ENCODE measurements at places on chromosomes 16 and 17.
A peak's percentile ranks its signal among the peaks of the same experiment; 100 is the strongest.

GRCh38 chr17:33653399-33653788 lies 360.3 kb upstream of the ASIC2 start:
- no peak for DNase-seq

DNA sequence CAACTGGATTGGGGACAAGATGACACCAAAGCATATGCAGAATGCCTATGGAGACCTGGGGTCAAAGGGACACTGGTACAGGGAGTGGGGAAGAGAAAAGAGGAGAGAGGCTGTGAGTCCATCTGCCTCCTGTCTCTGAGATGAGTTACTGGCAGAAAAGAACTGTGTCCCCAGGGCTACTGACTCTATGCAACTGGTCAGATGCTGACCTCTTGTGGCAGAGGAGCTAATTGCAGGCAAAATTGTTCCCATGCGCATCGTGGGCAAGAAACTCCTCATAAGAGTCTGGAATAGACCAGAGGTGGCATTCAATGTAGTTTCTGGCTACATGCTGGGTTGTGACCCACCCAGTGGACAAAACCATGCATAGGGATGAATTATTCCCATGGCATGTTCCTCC lies 26.1 kb upstream of the MLKL start:
- DNase-seq: no peak

- DNase-seq: no peak
These were observed 85.1 kb downstream of the SLC39A11 start for GRCh38 chr17:73007407-73007806.

DNA sequence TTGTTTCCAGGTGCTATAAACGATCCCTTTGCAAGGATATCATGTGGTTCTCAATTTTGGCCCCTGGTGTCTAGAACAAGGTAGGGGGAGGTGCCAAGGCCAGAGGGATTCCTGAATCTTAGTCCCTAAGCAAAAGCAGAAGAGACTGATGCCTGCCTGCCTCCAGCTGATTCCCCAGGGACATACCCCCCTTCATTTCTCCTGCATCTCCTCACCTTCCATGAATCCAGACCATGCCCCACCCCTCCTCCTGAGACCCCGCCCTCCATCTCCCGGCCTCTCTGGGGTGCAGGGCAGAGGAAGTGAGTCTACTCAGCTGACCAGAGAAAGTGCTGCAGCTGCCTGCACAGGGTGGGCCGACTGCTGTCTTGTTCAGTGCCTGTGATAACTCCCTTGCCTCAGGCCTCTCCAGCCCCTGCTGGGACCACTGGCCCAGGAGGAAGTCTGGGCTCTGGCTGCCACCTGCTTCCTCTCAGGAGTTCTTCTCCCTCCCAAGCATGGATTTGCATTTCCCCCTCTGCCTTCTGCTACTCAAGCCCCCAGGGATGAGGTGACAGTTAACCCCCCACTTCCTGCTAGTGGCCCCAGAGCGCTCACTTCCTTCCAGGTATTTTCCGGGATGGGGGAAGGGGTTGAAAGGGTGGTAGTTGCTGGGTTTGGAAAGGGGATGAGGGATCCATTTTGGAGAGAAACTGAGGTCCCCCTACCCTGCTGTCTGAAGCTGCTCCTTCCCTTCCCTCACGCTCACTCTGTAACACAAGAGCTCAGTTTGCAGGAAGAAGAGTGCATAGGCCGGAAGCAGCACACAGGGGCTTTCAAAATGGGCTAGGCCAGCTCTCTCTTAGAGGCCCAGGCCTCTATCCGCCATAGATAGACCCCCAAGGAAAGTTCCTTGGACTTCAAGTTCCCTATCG lies 10.5 kb upstream of the TSPOAP1 start:
- DNase-seq: no peak

- DNase-seq: no peak
These were observed 41.9 kb downstream of the MEAK7 start for GRCh38 chr16:84462296-84463210.

DNA sequence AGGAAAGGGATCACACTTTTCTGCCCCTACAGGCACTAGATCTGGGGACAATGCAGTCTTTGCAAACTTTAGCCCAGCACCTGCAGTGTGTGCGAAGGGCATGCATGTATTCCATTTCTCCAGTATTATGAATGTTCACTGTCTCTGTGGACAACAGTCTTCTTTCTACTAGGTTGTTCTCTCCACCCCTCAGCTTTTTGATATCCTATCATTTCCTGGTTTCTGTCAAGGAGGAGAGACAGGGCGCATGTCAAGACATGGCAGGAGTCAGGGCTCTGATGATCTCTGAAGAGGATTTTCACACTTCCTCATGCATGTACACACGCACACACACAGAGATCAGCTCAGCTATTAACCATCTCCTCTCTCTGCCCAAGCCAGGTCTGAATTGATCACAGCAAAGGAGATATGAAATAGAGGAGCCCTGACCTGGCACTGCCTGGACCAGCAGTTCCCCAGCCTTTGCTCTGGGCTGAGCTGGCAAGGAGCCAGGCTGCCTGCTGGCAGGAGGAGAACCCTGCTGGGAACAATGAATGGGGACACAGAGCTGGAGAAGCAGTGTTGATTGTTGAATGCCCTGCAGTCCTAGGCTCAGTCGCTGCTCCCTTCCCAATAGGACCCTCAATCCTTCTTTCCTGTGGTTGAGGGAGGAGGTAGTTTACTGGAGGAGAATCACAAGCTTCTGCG lies 2.6 kb downstream of the GPR179 start:
- DNase-seq: no peak

- DNase-seq: no peak
These were observed 42.3 kb downstream of the HNF1B start for GRCh38 chr17:37702598-37702997.

DNA sequence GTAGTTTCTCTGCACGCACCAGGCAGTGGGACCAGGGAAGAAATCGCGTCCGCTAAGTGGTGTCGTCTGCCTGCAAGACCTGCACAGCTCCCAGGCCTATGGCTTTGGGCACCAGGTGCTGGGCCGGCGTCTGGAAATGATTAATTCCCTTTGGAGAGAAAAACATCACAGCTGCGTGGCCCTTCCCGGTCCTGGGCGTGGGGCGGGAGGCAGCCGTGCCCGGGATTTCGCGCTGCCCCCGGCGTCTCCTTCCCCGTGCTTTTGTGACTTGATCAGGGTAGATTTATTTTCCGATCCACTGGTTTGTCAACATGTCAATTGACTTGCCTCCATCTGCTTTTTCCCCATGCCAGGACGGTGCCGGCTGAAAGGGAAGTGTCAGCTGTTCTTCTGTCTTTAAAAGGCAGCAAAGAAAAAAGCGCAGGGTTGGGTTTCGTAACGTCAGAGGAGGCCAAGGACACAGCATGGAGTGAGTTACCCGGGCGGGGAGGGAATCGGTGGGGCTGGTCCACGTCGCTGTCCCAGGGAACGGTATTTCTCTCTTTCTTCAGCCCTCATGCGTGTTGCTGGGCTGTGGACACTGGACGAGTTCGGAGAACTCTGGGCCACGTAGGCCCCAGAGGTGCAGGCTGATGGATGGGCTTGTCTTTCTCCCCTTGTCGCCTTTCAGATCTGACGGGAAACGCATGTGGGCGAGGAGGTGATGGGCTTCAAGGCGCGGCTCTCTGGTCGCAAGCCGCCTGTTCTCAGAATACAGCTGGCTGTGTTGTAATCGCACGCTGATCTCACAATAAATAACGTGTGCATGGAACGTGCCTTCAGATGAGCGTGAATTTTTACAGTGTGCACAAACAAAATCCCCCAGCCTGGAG lies 188.1 kb upstream of the ZNF469 start:
- DNase-seq: no peak

- no peak for DNase-seq
These were observed 8.8 kb downstream of the ITGAL start for GRCh38 chr16:30481381-30481780.

- DNase-seq: no peak
These were observed 5.8 kb upstream of the CPNE7 start for GRCh38 chr16:89569506-89570341.

GRCh38 chr17:80005360-80006338 lies 30.0 kb downstream of the TBC1D16 start:
- no peak for DNase-seq

GRCh38 chr16:52497067-52497816 lies 49.7 kb downstream of the TOX3 start:
- DNase-seq: no peak

- DNase-seq: peak; percentile 30
These were observed 23.8 kb downstream of the CLTC start for GRCh38 chr17:59643159-59644140.

DNA sequence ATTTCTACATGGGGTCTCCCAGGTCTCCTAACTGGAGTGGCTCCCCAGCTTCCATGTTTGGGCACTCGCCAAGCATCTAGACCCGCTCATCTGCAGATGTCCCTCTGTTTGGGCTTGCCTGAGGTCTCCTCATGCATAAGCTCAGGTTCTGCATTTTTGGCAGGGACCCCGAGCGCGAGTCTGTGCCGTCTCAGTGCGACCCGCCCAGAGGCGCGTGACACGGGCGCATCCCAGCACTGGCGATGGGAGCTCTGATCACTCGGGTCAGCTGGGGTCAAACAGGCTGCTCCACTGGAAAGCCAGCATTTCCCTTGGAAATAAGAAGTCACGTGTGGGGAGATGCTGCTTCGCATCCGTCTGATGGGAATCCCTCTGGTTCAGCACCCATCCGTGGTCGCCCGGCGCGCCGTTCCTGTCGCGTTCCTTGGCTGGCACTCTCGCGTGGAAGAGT lies 56.9 kb upstream of the FASN start:
- DNase-seq: no peak

GRCh38 chr16:54687043-54687899 lies 243.4 kb upstream of the IRX5 start:
- no peak for DNase-seq

GRCh38 chr16:81397879-81398520 lies 46.6 kb upstream of the CMIP start:
- DNase-seq: no peak

- DNase-seq: no peak
These were observed 114.7 kb downstream of the ENGASE start for GRCh38 chr17:79189305-79189704.

DNA sequence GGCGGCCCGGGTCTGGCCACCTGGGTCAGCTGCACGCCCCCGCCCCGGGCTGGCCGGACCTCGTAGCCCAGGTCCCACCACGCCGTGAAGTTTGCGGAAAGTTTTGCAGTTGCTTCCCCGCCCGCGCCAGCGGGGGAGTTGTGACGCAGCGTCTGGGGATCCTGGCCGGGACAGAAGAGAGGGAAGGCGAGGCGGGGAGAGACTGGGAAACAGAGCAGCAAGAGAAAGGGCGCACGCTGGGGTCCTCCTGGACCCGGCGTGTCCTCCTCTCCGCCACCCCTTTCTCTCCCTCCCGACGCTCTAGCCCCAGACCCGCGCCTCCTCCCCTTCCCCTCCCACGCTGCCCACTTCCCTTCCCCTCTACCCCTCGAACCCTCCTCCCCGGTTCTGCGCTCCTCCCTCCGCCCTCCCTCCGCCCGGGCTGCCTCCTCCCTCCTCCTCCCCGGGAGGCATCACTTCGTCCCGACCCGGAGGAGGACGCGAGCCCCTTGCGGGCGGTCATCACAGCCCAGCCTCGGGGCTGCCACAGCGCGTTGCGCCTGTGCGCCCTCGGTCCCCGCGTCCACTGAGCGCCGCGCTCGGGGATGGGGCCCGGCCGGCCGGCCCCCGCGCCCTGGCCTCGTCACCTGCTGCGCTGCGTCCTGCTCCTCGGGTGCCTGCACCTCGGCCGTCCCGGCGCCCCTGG lies at the start of gene MRC2:
TSS of gene MRC2 (plus strand) at position 452 of the 685 bp plus-strand sequence. CDS start at position 585, 133 bp downstream.
- peak; percentile 84 for DNase-seq

DNA sequence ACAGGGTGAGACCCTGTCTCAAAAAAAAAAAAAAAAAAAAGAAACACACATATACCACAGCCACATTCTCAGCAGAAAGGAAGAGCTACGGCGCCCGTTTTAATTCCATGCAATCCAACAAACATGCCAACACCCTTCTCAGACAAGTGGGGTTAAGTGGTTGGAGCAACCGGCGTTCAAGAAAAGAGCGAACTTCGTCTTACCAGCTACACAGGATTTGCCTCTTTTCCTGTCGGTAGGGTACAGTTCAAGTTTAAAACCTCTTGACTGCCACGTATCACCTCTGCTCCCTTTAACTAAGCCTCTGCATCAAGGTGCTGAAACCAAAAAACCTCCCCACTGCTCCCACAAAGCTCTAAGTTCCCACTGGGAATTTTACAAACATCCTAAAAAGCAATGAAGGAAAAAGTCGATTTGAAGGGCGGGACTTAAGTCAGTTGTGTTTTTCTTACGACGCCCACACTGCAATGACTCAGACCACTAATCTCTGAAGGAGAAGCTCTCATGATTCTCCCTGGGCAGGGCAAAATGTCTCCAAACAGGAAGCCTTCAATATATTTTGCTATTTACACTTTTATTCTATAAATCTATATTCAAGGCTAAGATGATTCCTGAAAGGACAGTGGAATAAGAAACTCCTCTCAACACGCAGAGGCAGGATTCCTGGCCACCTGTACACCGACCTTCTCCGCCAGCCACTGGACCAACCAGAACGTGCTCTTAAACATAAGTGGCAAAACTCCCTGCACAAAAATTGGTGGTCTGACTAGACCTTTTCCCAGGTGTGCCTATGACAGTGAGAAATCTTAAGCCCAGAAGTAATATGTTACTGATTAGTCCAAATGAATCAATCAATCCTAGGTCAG lies 18.8 kb downstream of the SRP68 start:
- peak; percentile 21 for DNase-seq

DNA sequence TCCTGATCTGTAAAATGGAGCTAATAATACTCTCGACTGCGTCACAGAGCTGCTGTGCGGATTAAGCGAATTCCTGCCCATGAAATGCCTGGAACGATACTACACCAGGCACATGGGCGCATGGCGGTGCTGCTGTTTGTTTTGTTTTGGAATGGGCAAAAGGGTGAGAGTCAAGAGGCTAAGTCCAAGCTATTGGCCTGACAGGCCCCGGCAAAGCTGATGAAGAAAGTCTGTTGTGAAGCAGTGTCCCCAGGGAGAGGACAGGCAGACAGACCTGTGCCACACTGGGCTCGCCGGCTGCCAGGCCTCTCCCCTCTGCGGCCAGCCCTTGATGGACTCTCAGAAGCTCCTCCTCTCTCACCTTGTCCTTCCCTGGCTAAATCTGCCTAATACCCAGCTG lies 31.3 kb upstream of the RASD1 start:
- DNase-seq: no peak

DNA sequence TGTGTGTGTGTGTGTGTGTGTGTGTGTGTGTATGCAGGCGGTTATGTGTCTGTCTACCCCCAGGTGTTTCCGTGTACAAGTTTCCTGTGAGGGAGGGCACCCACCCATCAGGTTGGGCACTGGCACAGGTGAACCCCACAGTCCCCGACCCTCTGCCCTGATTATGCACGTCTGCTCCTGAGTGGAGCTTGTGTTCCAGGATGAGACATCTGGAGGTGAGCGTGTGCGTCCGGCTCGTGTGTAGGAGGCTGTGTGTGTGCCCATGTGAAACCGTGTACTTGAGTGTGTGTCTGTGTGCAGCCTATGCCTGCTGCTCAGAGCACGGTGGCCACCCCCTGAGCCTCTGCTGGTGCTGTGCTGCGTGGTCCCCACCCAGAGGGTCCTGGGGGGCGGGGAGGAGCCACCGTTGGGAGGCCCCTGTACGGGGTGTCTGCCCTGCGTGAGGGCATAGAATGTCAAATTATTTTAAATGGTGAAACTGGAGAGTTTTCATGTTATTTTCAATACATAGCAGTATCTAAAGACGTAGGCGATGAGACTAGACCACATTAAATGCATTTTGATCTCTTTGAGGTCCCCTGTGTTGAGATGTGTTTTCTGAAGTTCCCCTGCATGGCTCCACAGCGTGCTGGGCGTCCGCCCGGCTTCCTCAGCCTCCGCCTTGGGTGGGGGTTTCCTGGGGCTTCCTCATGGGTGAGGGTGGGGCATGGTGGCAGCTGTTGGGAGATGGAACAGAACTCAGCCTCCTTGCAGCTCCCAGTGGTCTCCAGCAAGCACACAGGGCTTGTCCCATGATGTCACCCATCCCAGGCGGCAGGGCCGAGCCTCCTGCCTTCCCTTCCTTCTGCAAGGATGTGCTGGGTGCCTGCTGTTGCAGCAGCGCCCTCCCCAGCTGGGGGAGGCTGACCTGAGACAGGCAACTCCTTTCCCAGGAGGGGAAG lies 43.4 kb downstream of the KCNJ12 start:
- DNase-seq: no peak
